ENCODE measurements at places on chromosomes 16 and 17.

- DNase-seq = no peak
Measured at GRCh38 chr17:32223703-32224102, 41.9 kb upstream of the RHBDL3 start.

DNA sequence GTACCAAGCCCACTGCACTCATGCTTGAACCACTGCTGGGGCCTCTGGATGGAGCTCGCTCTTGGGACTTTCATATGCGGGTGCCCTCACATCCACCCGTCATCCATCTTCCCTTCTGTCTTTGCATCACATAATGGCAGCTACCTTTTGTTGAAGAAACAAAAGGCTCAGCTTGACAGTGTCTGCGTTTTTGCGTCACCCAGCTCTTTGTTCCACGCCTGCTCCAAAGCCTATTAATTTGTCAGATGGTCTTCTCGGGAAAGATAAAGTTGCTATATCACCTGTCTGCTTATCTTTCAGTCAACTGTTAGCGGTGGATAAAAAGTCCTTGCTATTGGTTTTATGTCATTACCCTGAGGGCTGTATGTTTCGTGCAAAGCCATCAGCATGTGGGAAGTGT lies 18.1 kb upstream of the BCO1 start:
- no peak for DNase-seq

GRCh38 chr16:9002042-9002441 lies 38.3 kb upstream of the USP7 start:
- no peak for DNase-seq

- DNase-seq = no peak
Measured at GRCh38 chr16:19135896-19136438, 22.2 kb downstream of the ITPRIPL2 start.

- no peak for DNase-seq
Measured at GRCh38 chr17:69447726-69448125, 33.2 kb downstream of the MAP2K6 start.

DNA sequence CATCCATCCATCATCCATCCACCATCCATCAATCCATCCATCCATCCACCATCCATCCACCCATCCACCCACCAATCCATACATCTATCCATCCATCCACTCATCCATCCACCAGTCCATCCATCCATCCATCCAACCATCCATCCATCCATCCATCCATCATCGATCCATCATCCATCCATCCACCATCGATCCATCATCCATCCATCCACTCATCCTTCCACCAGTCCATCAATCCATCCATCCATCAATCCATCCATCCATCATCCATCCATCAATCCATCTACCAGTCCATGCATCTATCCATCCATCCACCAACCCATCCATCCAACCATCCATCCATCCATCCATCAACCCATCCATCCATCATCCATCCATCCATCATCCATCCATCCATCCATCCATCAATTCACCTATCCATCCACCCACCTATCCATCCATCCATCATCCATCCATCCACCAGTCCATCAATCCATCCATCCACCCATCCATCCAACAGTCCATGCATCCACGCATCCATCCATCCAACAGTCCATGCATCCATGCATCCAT lies 39.3 kb upstream of the SSTR5 start:
- no peak for DNase-seq

- DNase-seq = no peak
Measured at GRCh38 chr16:9408297-9408878, 316.9 kb downstream of the HAPSTR1 start.

DNA sequence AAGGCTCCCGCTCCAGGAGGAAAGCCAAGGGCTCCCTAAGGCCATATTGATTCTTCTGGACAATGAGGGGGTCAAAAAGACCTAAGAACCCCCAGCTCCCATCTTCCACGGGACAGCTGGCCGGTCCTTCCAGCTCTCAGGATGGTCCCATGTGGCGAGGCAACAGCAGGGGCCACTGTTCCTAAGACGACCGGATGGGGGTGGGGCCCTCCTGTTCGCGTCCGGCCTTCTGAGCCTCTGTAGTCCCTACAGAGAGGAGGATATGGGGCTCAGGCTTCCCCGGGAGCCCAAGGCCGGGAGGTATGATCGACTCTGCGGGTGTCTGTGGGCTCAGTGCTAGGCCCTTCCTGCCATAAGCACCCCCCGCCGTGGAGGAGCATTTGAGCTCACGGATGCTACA lies 6.0 kb upstream of the DCXR start:
- DNase-seq = no peak

DNA sequence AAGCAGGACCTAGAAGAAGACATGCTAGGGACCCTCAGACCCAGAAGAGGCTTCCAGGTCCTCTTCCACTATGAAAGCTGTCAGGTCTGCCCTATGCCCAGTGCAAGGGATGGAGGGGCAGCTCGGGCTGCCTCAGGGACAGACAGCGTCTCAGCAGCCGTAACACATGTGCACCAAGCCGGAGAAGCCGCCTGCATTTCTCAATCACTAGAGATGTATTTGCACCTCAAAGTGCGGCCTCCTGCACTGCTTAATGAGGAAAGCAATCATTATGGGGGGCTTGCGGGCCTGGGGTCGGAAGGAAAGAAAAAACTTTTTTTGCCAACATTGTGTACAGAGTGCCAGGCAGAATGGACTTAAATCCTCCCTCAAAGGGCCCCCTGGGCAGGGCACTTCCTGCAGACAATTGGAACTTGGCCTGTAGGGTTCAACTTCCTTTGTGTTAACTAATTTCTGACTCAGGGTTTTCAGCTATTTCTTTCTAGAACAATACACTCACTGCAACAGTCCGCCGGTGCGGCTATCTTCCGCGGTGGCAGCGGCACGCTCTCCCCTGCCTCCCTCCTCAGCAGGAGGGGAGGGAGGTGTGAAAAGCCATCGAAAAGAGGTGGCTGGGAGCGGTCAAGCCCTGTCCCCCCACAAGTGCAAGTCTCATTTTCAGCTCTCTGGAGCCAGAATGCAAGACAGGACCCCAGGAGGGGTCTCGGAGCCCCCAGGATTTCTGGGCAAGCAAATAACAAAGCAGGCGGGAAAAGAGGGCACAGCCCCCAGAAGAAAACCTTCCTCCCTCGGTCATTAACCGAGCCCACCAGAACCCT lies 101.2 kb downstream of the ZNF423 start:
- no peak for DNase-seq

GRCh38 chr17:31431852-31432658 lies 40.6 kb downstream of the RAB11FIP4 start:
- no peak for DNase-seq

- no peak for DNase-seq
Measured at GRCh38 chr16:69929480-69929879, 21.7 kb upstream of the CLEC18A start.

GRCh38 chr17:18059283-18059682 lies 20.1 kb downstream of the GID4 start:
- DNase-seq = no peak

- DNase-seq = peak; percentile 71
Measured at GRCh38 chr17:43814714-43815113, 18.2 kb downstream of the MPP3 start.

DNA sequence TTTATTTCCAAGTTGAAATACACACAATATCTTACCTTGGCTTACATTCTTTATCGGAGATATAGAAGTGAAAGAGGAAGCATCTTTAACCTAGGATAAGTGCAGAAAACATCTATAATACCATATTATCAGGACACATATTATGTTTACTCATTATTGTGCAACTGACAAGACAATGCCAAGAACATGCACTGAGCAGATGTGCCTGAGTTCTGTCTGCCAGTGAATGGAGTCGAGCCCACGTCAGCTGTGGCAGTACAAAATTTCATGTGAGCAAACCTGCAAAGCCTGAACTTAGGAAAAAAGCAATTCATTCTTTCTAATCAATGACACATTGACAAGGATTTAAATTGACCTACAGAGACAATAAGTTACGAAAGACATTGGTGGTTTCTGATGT lies 154.4 kb downstream of the AXIN2 start:
- DNase-seq = no peak

- no peak for DNase-seq
Measured at GRCh38 chr16:4602331-4602730, 12.4 kb downstream of the UBALD1 start.

- DNase-seq = peak; percentile 59
Measured at GRCh38 chr16:88558457-88559442, 11.5 kb upstream of the ZC3H18 start.

GRCh38 chr16:29757950-29758466 lies 12.2 kb upstream of the C16orf54 start:
- DNase-seq = no peak

DNA sequence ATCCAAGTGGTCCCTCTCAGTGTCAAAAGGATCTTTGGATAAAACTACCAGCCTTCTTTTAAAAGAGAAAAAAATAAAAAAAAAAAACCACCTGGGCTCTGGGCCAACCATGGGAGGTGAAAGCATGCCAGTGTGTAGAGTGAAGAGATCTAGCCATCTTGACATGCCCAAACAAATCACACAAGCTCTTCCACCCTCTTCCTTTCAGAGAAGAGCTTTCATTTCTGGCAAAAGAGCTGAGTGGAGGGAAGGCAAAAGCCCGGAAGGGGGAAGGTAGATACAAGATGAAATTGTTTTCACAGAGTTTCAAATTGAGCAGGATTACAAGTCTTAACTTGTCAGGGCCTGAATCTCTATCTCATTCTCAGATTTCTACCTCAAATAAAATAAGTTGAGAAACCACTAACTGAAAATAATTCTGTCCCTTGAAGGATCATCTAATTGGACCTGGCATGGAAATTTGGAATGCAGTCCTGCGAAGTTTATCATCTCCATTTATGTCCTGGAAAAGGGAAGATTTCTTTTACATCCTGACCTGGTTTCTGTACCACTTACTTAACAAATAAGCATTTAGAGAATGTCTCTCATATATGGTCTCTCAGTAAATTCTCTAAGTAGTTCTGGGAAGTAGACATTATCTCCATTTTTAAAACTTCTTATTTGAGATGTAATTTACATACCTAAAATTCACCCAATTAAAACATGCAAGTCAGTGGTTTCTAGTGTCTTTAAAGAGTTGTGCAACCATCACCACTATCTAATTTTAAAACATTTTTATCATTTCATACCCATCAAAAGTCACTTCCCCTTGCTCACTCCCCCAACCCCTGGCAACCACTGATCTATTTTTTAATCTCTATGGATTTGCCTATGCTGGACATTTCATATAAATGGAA lies 93.7 kb downstream of the TANGO6 start:
- peak; percentile 67 for DNase-seq

GRCh38 chr16:68147444-68147843 lies 62.3 kb downstream of the NFATC3 start:
- DNase-seq = no peak

- DNase-seq = no peak
Measured at GRCh38 chr17:4314618-4315017, 50.8 kb upstream of the ANKFY1 start.

- no peak for DNase-seq
Measured at GRCh38 chr17:58334661-58335060, 6.1 kb upstream of the TSPOAP1 start.

- DNase-seq = no peak
Measured at GRCh38 chr17:63196772-63197335, 230.8 kb downstream of the TANC2 start.

GRCh38 chr17:64783031-64783461 lies 120.9 kb upstream of the SMURF2 start:
- DNase-seq = no peak

GRCh38 chr16:68227850-68228553 lies 7.9 kb downstream of the ESRP2 start:
- no peak for DNase-seq

- DNase-seq = no peak
Measured at GRCh38 chr16:68386628-68387027, 61.7 kb downstream of the SMPD3 start.

- no peak for DNase-seq
Measured at GRCh38 chr16:67156143-67156844, 3.4 kb downstream of the TRADD start.

DNA sequence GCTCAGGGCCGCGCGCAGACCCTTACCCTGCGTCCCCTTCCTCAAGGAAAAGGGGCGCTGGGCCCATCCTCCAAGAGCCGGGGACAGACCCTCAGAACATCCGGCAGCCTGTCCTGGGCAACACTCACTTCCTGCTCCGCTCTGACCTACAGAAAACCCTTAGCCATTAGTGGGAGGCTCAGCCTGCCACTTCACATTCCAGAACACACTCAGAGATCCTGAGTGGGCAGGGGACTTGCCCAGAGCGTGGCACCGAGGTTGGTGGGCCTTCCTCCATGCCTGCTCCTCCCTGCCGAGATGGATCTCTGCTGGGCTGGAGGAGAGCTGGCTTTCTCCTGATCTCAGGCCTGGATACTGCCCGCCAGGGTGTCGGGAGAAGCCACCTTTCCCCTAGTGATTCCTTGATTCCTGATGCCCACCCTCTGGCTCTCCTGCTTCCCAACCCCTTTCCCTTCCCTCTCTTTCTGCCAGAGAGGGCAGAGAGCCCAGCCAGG lies 1.5 kb downstream of the SCARF1 start:
- DNase-seq = no peak

GRCh38 chr16:30376461-30376902 lies 1.9 kb downstream of the MYL11 start:
- DNase-seq = no peak

DNA sequence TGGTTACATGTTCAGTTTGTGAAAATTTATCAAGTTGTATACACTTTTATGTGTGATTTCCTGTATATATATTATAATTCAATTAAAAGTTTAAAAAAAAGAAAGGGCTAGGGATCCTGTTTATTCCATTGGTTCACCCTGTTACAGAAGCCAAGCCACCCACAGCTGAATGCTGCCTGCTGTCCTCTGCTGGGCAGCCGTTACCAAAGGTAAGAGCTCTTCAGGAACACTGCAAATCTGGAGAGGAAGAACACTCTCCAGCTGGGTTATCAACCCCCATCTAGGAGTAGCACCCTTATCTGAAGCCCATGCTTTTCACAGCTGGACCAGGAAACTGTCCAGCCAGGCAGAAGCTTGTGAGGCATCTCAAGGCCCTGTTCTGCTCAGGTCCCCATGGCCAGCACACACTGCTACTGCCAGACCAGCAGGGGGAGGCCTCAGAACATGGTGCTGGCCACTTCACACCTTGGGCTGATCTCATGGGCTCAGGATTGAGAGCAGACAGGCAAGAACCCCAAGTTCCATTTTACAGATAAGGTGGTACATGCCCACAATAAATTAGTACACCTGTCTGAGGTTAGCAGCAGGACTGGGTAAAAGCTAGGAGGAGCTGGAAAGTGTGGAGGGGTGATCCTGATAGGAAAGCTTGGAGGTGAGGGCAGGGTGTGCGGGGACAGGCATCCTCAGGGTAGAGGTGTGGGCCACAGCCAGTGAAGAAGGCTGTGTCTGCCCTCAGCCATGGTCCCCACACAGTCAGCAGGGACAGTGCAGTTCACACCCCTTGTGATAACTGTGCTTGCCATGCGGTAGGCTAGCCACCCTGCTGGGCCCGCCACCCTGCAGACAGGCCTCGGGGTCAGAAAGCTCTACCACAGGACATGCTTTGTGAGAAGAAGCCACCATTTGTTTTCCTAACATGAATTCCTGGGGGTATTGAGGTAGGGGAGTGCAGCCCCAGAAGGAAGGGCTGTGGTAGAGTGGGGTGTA lies 54.3 kb upstream of the SREBF1 start:
- peak; percentile 84 for DNase-seq

DNA sequence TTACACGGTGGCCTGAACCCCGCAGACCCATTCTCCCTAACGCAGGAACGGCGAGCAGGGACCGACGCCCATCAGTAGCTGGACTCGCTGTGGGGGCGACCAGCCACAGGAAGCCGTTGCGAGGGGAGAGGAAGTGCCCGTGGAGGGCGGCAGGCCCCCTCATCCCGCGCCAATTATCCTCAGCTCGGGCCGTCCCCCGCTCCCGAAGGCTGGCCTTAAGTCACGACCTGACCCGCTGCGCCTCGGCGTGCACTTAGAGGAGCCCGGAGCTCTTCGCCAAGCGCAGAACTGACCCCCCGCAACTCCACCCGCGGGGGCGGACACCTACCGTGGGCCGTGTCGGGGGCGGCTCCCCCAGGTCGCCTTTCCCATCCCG lies 401 bp downstream of the ARL16 start:
- DNase-seq = no peak

- no peak for DNase-seq
Measured at GRCh38 chr17:42891539-42892152, 9.0 kb upstream of the G6PC1 start.
